Activated T-cell treated with anti-CD3 and anti-CD28 coated beads for 48 hours (primary cell): ENCODE measurements at places on chromosomes 13 and 19.

DNA sequence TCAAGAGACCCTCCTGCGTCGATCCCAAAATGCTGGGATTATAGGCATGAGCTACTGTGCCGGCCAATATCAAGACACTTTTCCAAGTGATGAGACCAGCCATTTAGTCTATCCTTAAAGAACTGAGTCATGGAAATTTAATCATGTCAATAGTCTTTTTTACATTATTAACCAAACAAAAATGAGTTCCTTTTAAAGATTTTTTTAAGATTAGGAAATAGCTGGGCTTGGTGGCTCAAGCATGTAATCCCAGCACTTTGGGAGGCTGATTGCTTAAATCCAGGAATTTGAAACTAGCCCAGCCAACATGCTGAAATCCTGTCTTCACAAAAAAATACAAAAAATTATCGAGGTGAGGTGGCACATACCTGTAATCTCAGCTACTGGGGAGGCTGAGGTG lies 16.7 kb upstream of the ZNF564 start:
- DNase-seq: no peak

GRCh38 chr13:67303661-67304333 lies 73.7 kb upstream of the PCDH9 start:
- DNase-seq: no peak

GRCh38 chr13:22141716-22142115 lies 470.8 kb downstream of the FGF9 start:
- DNase-seq: no peak

GRCh38 chr13:76783798-76784197 lies 102.4 kb downstream of the KCTD12 start:
- DNase-seq: no peak
